ENCODE measurements at places on chromosomes 12 and 14.

DNA sequence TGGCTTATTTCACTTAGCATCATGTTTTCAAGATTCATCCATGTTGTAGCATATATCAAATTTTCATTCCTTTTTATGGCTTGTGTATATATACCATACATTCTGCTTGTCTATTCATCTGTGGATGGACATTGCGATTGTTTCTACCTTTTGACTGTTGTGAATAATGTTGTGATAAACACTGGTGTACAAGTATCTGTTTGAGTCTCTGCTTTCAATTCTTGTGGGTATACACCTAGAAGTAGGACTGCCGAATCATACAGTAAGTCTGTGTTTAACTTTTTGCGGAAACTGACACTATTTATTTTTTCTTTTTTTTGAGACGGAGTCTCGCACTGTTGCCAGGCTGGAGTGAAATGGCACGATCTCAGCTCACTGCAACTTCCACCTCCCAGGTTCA lies 19.6 kb upstream of the RPS6KA5 start:
- DNase-seq, result no peak

- DNase-seq, result no peak
These were observed 53.9 kb downstream of the METTL25 start for GRCh38 chr12:82412246-82412645.

DNA sequence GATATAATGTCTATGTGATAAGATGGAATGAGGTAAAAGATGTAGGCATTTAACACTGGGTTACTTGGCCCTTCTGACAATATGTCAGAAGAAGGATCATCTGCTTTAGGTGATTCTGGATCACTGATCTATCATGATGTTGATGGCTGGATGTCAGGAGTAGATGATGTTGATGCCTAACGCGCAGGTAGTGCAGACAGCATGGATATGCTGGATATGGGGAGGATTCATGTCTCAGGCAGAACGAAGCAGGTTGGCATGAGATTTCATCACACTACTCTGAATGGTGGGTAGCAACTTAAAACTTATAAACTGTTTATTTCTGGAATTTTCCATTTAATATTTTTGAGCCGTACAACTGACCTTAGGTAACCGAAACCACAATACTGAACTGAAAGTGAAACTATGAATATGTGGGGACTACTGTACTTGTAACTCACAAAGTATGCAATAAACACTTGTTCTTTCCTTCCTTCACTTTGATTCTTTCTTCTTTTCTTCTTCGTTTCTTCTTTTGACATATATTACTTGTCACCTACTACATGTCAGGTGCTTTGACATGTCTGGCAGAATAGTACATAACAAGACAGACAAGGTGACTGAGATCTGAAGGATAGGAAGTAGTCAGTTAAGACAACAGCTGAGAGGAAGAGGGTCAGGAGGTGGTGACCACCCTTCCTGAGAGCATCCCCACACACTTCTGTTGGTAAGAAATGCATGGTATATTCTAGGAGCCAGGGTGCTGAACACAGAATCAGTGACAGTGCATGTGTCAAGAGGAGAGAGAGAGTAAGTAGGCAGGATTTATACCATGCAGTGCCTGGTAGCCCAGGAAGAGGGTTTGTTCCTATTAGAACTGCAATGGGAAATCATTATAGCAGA lies 238.8 kb downstream of the PPFIA2 start:
- no peak for DNase-seq

DNA sequence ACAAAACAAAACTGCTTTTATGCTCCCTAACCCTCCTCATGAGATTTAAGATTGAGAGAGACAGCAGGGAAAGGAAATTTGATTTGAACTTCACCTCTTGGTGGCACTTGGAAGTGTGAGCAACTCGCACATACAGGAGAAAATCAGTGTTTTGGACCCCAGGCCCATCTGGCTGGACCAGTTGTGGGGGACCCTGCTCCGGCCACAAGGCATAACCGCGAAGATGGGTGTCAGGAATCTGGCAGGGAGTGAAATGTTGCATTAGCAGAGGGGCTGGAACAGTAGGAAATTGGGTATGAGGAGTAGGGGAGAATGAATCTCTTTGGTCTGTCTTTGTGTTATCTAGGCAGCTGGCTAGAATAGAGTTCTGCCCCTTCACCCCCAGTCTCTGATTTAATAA lies 1.2 kb downstream of the CIROP start:
- DNase-seq, result no peak

GRCh38 chr12:2248901-2249381 lies 196.2 kb downstream of the CACNA1C start:
- peak; percentile 43 for DNase-seq
